ENCODE measurements at places on chromosomes 6 and 20.

- no peak for DNase-seq
Observed at GRCh38 chr6:139847457-139847813, 473.0 kb upstream of the CITED2 start.

- no peak for DNase-seq
Observed at GRCh38 chr6:70956191-70956450, 739 bp downstream of the B3GAT2 start.

DNA sequence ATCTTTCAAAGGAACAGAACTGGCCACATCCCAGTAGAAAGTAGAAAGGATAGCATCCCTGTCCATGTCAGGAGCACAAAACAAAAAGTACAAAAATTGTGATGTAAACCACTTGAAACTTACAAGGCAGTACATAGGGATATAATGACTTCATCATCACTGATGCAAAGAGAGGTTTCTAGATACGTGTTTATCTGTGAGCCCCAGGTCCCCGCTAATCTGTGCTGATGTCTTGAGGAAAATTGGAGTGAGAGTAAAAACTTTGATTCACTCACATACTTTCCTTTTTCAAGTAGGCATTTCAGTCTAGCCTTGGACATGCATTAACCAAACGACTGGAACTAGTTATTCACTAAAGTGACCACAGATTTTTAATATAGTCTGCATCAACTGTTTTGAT, 216.7 kb upstream of the QKI start:
- DNase-seq, result no peak

GRCh38 chr20:4267242-4267641, 251.9 kb upstream of the RNF24 start:
- no peak for DNase-seq

GRCh38 chr6:169427856-169428255, 174.2 kb upstream of the THBS2 start:
- no peak for DNase-seq

GRCh38 chr6:74805916-74806696, 399.7 kb downstream of the COL12A1 start:
- no peak for DNase-seq

DNA sequence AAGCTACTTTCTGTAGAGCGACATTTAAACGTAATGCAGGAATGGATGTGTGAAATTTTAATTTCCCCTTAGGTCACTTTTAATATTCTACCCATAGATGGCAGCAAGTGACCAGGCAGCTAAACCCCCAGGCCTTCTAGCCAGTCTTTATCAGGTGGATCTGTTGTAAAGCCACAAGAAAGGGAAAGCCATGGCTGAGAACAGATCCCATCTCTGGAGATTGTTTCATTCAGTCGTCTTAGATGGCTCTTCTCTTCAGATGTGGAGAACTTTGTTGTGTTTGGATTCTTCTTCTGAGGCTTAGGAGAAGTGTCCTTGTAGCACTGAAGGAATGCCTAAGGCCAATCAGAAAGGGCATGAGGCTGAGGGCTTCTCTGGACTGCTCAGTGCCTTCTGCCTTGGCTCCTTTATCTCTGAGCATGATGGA, 15.8 kb upstream of the RNF182 start:
- DNase-seq, result no peak

DNA sequence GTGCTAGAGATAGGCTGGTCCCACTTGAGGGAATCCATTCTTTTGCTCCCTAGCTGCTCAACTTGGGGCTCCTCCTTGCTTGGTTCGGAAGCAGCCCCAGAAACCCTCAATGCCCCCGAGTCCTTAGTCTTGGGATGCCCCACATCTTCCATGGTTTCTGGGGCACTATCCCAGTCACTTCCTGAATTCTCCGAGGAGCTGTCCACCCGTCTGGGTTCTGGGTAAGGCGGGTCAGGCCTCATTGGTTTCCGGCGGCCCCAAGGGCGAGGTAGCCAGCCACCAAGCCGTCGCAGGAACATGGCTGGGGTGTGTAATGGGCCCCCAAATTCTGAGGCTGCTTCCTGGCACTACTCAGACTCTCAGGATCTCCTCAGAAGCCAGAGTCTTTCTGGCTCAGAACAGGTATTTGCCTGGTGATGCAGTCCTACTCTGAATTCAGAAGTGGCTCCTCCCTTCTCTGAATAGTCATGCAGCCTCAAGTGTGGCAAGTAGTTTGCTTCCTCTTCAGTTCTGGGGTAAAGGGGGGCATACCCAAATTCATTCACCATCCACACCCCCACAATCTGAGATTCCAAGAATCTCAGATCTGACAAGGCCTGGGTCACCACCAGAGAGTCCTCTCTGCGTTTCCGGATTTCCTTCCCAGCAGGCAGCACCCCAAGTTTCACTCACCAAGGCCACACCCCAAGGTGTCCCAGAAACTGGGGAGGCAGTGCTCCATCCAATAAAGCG, 763 bp downstream of the C6orf47 start:
- no peak for DNase-seq

- DNase-seq, result no peak
Observed at GRCh38 chr6:119060255-119060907, 18.1 kb downstream of the FAM184A start.

DNA sequence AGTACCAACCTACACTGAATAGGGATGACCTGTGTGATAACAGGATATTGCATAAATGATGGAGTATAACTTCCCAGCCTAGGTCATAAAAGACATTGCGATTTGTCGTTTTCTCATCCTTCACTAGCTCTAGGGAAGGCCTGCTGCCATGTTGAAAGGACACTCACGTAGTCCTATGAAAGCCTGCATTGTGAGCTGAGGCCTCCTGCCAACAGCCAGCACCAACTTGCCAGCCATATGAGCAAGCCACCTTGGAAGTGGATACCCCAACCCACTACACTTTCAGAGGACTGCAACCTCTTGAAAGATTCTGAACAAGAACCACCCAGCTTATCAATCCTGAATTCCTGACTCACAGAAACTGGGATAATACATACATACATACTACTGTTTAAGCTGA, 3.5 kb upstream of the PANK2 start:
- DNase-seq, result no peak

Measured in stimulated activated CD4-positive, alpha-beta T cell treated with anti-CD3 and anti-CD28 coated beads, TNF-alpha, amount 100 ng/mL, for 48 hours (primary cell).